A549 treated with dexamethasone at 1 μM for 4 hours (cell line): ENCODE measurements at places on chromosomes 4 and X. TPM values are rescaled to one million over a fixed set of nuclear protein-coding genes. Genes with fewer than 3 reads are reported as not detected.

PI4K2B gene
- total RNA-seq: 4.8 to 7.6 TPM (median 6.8 TPM) in 5 replicates

DRD5 gene
- total RNA-seq: 0.04 TPM in 1 of 5 replicates, not detected in the others

PGAM4 gene
- total RNA-seq: 0.34 to 0.67 TPM (median 0.37 TPM) in 5 replicates

SCML2 gene
- 6.8 to 8.6 TPM (median 7.8 TPM) in 5 replicates for total RNA-seq

SORCS2 gene
- total RNA-seq: 3.8 to 5.8 TPM (median 5.0 TPM) in 5 replicates

MAOB gene
- total RNA-seq: 0.14 to 0.25 TPM (median 0.19 TPM) in 5 replicates

SAGE1 gene
- 0.02 to 0.14 TPM (median 0.05 TPM) in 4 of 5 replicates, not detected in the other for total RNA-seq

SYTL4 gene
- total RNA-seq: 2.3 to 4.1 TPM (median 3.2 TPM) in 5 replicates

CXorf49 gene
- not detected in 5 replicates for total RNA-seq

AFAP1 gene
- 15.0 to 21.0 TPM (median 20.7 TPM) in 5 replicates for total RNA-seq

F8A3 gene
- total RNA-seq: 0.47 to 1.0 TPM (median 0.54 TPM) in 5 replicates

CFI gene
- 0.29 to 1.0 TPM (median 0.92 TPM) in 5 replicates for total RNA-seq
